ENCODE measurements at places on chromosomes 3 and 15. TPM values are rescaled to one million over a fixed set of nuclear protein-coding genes. Genes with fewer than 3 reads are reported as not detected.

GRCh38 chr3:186080849-186081438 is 27.9 kb downstream of the ETV5 start:
- DNase-seq, result no peak
- no peaks in the 10 kb centered on the region for H3K27me3 ChIP-seq

GRCh38 chr3:126102530-126102951 is 18.6 kb upstream of the SLC41A3 start:
- peak overlapping the region; percentile 12 for H3K27ac ChIP-seq
- DNase-seq, result peak; percentile 95
- H3K4me3 ChIP-seq, result no peak overlapping the region
- peaks cover 17% of the 10 kb centered on the region for H3K4me1 ChIP-seq

DNA sequence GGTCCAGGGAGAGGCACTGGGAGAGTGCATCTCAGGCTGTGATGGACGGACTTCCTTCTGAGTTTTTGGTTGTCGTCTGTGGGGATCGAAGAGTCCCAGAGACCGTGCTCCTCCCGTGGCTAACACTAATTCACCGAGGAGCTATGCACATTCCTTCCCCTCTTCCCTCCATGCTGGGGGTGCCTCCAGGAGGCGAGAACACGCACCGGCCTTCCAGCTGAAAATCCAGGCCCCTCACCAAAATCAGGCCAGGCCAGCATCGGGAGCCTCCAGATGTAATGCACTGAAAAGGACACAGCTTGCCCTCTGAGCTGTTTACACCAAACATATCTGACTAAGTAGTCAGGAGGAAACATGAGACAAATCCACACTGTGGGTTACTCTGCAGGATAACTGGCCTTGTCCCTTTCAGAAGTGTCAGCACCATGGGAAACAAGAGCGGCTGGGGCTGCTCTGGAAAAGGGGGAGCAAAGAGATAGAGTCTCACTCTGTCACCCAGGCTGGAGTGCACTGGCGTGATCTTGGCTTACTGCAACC is 5.5 kb downstream of the RNU5B-1 start:
- no peaks in the 10 kb centered on the region for H3K36me3 ChIP-seq
- peaks cover 15% of the 10 kb centered on the region for H3K4me1 ChIP-seq
- DNase-seq, result no peak
- no peak overlapping the region for H3K4me3 ChIP-seq
- peak overlapping the region; percentile 49 for H3K27ac ChIP-seq
- no peaks in the 10 kb centered on the region for H3K27me3 ChIP-seq

DNA sequence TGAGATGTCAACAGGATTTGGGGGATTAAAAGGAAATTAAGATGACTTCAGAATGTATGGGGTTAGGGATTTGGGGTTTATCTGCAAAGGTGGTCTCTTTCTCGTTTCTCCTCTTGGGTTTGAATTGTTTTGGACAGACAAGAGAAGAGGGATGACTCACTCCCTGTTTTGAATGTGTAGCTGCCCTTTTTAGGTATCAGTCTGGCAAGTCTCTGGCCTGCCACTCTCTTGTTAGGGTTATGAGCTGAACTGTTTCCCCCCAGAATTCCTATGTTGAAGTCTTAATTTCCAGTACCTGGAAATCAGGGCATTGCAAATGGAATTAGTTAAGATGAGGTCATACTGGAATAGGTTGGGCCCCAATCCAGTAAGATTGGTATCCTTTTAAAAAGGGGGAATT is 291.7 kb downstream of the MEX3B start:
- no peak overlapping the region for H3K27ac ChIP-seq
- H3K36me3 ChIP-seq, result no peaks in the 10 kb centered on the region
- no peak for DNase-seq
- peaks cover 28% of the 10 kb centered on the region for H3K4me1 ChIP-seq
- no peak overlapping the region for H3K4me3 ChIP-seq

SUSD5 gene
- 0.98 TPM for total RNA-seq

DNA sequence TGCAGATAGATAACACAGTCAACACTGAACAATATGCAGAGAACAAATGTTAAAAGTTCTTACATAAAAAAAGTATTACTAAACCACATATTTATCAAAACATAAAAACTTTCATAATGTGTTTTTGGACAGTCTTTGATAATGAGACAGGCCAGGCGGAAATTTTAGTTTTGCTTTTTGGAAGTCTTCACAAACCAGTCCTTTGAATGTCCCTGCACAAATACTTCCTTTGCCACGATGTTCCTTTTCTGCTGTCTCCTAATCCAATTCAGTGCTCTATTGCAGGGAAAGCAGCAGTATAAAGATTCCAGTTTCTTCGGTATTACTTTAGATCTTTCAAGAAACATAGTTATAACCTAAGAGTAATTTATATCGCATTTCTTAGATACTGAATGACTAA is 135.9 kb downstream of the TBL1XR1 start:
- peaks cover 33% of the 10 kb centered on the region for H3K4me1 ChIP-seq
- no peak for DNase-seq
- no peak overlapping the region for H3K4me3 ChIP-seq
- H3K27ac ChIP-seq, result no peak overlapping the region
